ENCODE measurements at places on chromosomes 2 and 18.

- DNase-seq = no peak
Observed at GRCh38 chr2:226423498-226423960, 376.1 kb downstream of the IRS1 start.

DNA sequence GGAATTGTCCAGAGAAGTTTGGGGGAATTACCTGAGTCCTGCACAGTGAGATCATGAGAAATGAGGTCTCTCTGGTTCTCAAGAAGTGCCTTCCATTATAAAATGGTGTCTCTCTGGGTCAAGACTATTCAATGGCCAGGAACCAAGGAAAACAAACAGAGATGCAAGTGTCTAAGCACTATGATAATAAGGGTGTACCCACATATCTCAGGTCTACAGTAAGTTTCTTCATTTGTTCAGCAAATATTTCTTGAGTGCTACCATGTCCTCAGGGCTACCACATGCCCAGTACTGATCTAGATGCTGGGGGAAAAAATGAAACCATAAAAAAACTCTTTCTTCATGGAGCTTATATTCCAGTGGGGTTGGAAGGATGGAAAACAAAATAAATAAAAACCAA is 170.0 kb downstream of the ACKR3 start:
- DNase-seq = no peak

DNA sequence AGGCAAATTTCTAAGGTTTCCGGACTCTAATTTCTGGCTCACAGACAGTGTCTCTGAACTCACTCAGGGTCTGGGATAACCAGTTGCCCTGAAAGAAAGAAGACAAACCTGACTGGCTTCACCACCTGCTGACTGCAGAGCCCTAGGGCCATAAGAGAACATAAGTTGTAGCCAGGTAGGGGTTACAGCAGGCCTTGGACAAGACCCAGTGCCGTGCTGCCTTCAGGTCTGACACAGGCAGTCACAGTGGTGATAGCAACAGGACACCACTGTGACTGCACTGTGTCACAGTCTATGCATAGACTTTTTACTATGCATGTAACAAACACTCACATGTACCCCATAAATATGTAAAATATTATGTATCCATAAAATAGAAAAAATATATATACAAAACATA is 508.5 kb downstream of the PID1 start:
- DNase-seq = no peak

GRCh38 chr2:42133771-42134195 is 35.4 kb upstream of the EML4 start:
- DNase-seq = no peak
